ENCODE measurements at places on chromosomes 12 and 14. TPM values are rescaled to one million over a fixed set of nuclear protein-coding genes. Genes with fewer than 3 reads are reported as not detected.
A peak's percentile ranks its signal among the peaks of the same experiment; 100 is the strongest.

DNA sequence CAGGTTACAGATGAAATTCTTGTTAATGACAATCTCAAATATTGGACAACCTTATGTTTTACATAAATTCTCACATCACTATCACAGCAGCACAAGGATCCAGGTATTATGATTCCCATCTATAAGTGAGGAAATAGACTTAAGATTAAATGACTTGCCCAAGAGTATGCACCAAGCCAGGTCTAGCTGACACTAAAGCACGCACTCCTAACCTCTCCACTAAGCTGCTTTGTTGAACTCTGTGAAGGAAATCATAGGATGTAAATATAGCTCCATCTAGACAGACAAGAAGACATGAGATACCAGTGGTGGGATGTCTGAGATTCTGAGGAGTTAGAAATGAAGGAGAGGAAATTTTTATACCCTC lies 87.9 kb downstream of the PHLDA1 start:
- no peak for DNase-seq

DNA sequence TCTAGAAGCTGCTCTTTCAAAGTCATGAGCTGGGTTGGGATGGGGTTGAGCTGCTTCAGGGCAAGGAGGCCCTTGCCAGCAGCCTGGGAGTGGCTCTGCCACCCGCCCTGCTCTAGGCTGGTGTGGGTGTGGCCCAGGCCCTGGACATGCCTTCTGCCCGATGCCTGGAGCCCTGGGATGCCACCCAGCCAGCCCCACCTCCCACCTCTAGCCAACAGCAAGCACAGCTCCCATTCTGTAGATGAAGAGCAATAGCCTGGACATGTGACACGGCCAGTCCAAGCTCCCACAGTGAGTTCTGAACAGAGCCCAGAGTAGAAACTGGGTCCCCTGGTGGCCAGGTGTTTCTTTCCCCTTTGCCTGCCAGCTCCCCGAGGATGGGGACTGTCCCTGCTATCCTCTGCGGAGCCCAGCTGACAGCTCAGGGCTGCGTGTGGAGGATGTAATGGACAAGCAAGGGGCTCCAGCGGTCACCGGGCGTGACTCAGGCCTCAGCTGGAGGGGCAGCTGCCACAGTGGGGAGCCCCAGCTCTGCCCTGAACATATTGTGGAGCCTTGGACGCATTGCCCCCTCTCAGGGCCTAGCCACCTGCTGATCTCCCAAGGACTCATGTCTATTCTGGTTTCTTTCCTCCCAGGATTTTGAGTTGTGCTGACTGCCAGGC lies 165.2 kb downstream of the TSPAN9 start:
- no peak for DNase-seq

- no peak for DNase-seq
These were observed 5.3 kb downstream of the COPS7A start for GRCh38 chr12:6729186-6729585.

GRCh38 chr12:18332173-18332572 lies 70.9 kb downstream of the PIK3C2G start:
- DNase-seq = no peak

GRCh38 chr12:116346741-116347140 lies 69.2 kb upstream of the MED13L start:
- no peak for DNase-seq

GRCh38 chr14:99924379-99924778 lies 131.2 kb downstream of the EML1 start:
- no peak for DNase-seq

GRCh38 chr14:21268617-21269251 lies 508 bp downstream of the HNRNPC start:
- DNase-seq = peak; percentile 74

The GLS2 gene
- 1.7 TPM for total RNA-seq

GRCh38 chr14:77344377-77344996 lies 23.7 kb downstream of the GSTZ1 start:
- DNase-seq = no peak

The C14orf39 gene
- total RNA-seq = not detected

Data from CD8-positive, alpha-beta T cell (primary cell).